ENCODE measurements at places on chromosomes 7 and 10.
A peak's percentile ranks its signal among the peaks of the same experiment; 100 is the strongest.

- H3K4me3 ChIP-seq = peak overlapping the region; percentile 65
- no peaks in the 10 kb centered on the region for H3K36me3 ChIP-seq
- no peaks in the 10 kb centered on the region for H3K4me1 ChIP-seq
- H3K27me3 ChIP-seq = peaks cover 86% of the 10 kb centered on the region
- DNase-seq = peak; percentile 80
- no peak overlapping the region for H3K27ac ChIP-seq
Observed at GRCh38 chr7:97006055-97006815, 882 bp downstream of the DLX6 start.

GRCh38 chr7:136637813-136638212 lies 230.6 kb upstream of the CHRM2 start:
- no peaks in the 10 kb centered on the region for H3K36me3 ChIP-seq
- H3K4me3 ChIP-seq = no peak overlapping the region
- H3K4me1 ChIP-seq = no peaks in the 10 kb centered on the region
- H3K27ac ChIP-seq = no peak overlapping the region
- DNase-seq = no peak
- H3K27me3 ChIP-seq = no peaks in the 10 kb centered on the region

- no peak overlapping the region for H3K4me3 ChIP-seq
- no peaks in the 10 kb centered on the region for H3K36me3 ChIP-seq
- no peaks in the 10 kb centered on the region for H3K4me1 ChIP-seq
- no peaks in the 10 kb centered on the region for H3K27me3 ChIP-seq
- no peak for DNase-seq
Observed at GRCh38 chr10:91006752-91007346, 86.0 kb upstream of the ANKRD1 start.

DNA sequence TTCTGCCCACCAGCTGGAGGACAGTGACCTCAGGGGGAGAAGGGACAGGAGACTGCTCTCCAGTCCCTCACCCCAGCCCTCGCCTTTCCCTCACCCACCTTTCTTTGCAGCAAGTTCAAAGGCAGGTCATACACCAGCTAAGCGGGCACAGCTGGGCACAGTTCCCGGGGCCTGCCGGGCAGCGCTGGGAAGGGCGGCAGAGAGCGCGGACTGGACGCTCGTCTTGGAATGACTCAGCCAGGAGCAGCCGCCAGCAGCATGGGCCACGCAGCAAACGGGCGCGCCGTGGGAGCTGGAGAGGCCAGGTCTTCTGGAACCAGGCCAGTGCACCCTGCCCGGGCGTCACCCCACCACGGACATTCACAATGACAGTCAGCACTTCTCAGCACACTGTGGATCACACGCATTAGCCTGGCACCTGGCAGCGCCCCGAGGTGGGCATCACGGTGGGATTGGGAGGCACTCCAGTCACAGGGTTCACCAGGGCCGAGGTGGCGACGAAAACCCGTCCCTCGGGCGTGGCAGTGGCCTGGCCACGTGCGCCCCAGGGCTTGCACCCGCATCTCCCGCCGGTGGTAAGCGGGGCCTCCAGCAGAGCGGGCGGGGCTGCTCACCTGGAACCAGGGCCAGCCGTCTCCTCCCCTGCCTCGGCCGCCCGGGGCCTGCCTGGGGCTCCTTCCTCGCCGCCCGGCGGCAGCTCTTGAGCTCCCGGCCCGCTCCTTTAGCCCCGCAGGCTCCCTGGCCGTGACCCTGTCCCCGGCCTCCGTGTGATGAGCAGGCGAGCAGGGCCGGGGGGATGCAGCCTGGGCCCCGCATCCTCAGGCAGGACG lies 29.0 kb upstream of the WDFY4 start:
- H3K27ac ChIP-seq = no peak overlapping the region
- no peaks in the 10 kb centered on the region for H3K4me1 ChIP-seq
- no peak overlapping the region for H3K4me3 ChIP-seq
- no peaks in the 10 kb centered on the region for H3K36me3 ChIP-seq
- H3K27me3 ChIP-seq = peaks cover 5% of the 10 kb centered on the region
- DNase-seq = no peak

DNA sequence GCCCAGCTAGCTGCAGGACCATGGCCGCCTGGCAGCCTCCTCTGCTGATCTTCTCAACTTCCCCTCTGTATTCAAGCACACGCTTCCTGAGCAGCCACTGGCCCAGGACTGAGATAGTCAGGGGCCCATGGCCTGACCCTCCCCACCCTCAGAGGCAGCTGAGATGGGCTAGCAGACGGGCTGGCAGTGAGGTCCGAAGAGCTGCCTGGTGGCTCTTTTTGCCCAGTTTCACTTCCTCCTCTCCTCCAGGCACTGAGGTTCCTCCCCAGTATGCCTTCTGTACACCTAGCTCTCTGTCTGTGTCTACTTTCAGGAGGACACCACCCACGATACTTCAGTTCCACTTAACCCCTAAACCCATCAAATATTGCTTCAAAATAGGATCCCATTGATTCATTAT lies 395.6 kb downstream of the TNS3 start:
- H3K4me1 ChIP-seq = no peaks in the 10 kb centered on the region
- H3K4me3 ChIP-seq = no peak overlapping the region
- H3K27ac ChIP-seq = no peak overlapping the region

DNA sequence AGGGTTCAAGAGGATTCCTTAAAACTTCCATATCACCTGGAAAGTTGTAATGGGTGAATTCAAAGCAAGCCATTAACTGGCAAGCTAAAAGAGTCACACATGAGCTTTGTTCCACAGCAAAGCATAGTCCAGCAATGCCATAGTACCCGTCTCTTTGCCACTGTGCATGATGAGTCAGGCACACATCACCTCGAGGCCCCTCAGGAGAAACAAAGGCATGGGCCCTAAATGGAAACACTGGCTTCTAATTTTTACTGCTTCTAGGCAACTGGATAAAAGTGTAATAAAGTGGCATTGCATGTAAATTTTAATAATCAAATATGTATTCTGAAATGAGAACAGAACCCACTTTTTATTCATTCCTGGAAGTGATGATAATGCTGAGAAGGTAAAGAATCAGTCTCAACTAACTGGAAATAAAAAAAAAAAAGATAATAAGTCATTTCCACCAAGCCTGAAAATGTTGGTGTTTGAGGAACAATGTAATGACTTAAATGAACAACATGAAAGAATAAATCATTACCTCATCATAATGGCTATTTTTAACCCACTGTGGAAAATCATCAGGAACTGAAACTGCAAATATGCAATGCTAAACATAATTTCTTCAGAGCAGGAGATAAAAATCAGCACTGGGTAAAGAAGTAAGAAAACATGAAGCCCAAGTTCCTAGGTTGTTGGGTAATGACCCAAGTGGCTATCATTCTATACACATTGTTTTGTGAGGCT lies 104.9 kb downstream of the CDK6 start:
- DNase-seq = no peak
- no peaks in the 10 kb centered on the region for H3K4me1 ChIP-seq
- no peak overlapping the region for H3K27ac ChIP-seq
- no peak overlapping the region for H3K4me3 ChIP-seq
- H3K36me3 ChIP-seq = no peaks in the 10 kb centered on the region
